Keratinocyte (primary cell): ENCODE measurements at places on chromosomes 6 and 20.
A peak's percentile ranks its signal among the peaks of the same experiment; 100 is the strongest.

GRCh38 chr6:95693108-95693507 is 115.8 kb downstream of the MANEA start:
- H3K4me1 ChIP-seq: no peaks in the 10 kb centered on the region
- no peaks in the 10 kb centered on the region for H3K36me3 ChIP-seq
- H3K27ac ChIP-seq: no peak overlapping the region
- H3K4me3 ChIP-seq: no peak overlapping the region
- no peaks in the 10 kb centered on the region for H3K27me3 ChIP-seq
- no peak for DNase-seq

GRCh38 chr6:142879076-142879475 is 65.9 kb downstream of the HIVEP2 start:
- no peak for DNase-seq
- H3K27me3 ChIP-seq: no peaks in the 10 kb centered on the region
- H3K36me3 ChIP-seq: peaks cover 1% of the 10 kb centered on the region
- no peak overlapping the region for H3K4me3 ChIP-seq
- peaks cover 7% of the 10 kb centered on the region for H3K4me1 ChIP-seq

DNA sequence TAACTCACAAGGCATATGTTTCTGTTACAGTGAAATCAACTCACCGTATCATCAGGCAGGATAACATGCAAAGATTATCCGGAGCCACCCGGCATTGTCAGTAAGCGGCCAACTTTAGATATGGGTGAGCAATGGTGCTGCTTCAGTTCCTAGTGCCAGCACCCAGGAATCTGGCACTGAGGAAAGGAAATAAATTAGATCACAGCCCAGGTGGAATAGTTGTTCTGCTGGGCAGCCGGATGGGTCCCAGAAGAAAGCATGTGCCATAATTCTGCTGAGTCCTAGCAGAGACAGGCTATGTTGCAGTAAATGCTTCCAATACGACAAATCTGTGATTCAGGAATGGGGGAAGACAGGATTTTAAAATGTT is 183.6 kb upstream of the SPTLC3 start:
- H3K27me3 ChIP-seq: no peaks in the 10 kb centered on the region
- H3K4me1 ChIP-seq: no peaks in the 10 kb centered on the region
- no peak for DNase-seq
- H3K36me3 ChIP-seq: no peaks in the 10 kb centered on the region
- H3K27ac ChIP-seq: no peak overlapping the region

GRCh38 chr6:149508485-149508884 is 23.7 kb upstream of the ZC3H12D start:
- DNase-seq: no peak
- no peak overlapping the region for H3K4me3 ChIP-seq
- no peak overlapping the region for H3K27ac ChIP-seq
- H3K36me3 ChIP-seq: no peaks in the 10 kb centered on the region
- no peaks in the 10 kb centered on the region for H3K27me3 ChIP-seq

GRCh38 chr20:45487231-45487635 is 17.7 kb downstream of the WFDC2 start:
- no peak overlapping the region for H3K4me3 ChIP-seq
- no peak overlapping the region for H3K27ac ChIP-seq
- H3K36me3 ChIP-seq: no peaks in the 10 kb centered on the region
- H3K4me1 ChIP-seq: peaks cover 14% of the 10 kb centered on the region

- H3K4me3 ChIP-seq: no peak overlapping the region
- no peak for DNase-seq
- H3K27me3 ChIP-seq: peaks cover 10% of the 10 kb centered on the region
- no peak overlapping the region for H3K27ac ChIP-seq
These were observed 439.5 kb upstream of the CDH4 start for GRCh38 chr20:60812561-60812960.

GRCh38 chr6:36666826-36667591 is 11.5 kb upstream of the CDKN1A start:
- peaks cover 26% of the 10 kb centered on the region for H3K4me1 ChIP-seq
- H3K4me3 ChIP-seq: no peak overlapping the region
- no peaks in the 10 kb centered on the region for H3K36me3 ChIP-seq
- H3K27ac ChIP-seq: peak overlapping the region; percentile 64

GRCh38 chr6:99019381-99019780 is 71.6 kb upstream of the FBXL4 start:
- H3K27ac ChIP-seq: no peak overlapping the region
- no peak overlapping the region for H3K4me3 ChIP-seq
- no peaks in the 10 kb centered on the region for H3K36me3 ChIP-seq
- H3K27me3 ChIP-seq: no peaks in the 10 kb centered on the region
- DNase-seq: no peak

- no peak for DNase-seq
- H3K27ac ChIP-seq: no peak overlapping the region
These were observed 18.9 kb upstream of the CLVS2 start for GRCh38 chr6:122977180-122977579.

GRCh38 chr20:56350842-56351241 is 7.9 kb upstream of the FAM210B start:
- no peaks in the 10 kb centered on the region for H3K36me3 ChIP-seq
- no peaks in the 10 kb centered on the region for H3K27me3 ChIP-seq
- no peak for DNase-seq

- no peak overlapping the region for H3K4me3 ChIP-seq
- H3K4me1 ChIP-seq: peaks cover 5% of the 10 kb centered on the region
- no peaks in the 10 kb centered on the region for H3K36me3 ChIP-seq
- H3K27me3 ChIP-seq: no peaks in the 10 kb centered on the region
- no peak overlapping the region for H3K27ac ChIP-seq
These were observed 836.0 kb downstream of the MAFB start for GRCh38 chr20:39853050-39853449.

- no peak for DNase-seq
- H3K4me3 ChIP-seq: no peak overlapping the region
- no peak overlapping the region for H3K27ac ChIP-seq
- H3K4me1 ChIP-seq: peaks cover 2% of the 10 kb centered on the region
- H3K27me3 ChIP-seq: no peaks in the 10 kb centered on the region
These were observed 32.8 kb downstream of the CYP21A2 start for GRCh38 chr6:32070814-32071543.

- no peak for DNase-seq
- no peaks in the 10 kb centered on the region for H3K4me1 ChIP-seq
- H3K4me3 ChIP-seq: no peak overlapping the region
- no peaks in the 10 kb centered on the region for H3K36me3 ChIP-seq
These were observed 12.4 kb upstream of the PTPRT start for GRCh38 chr20:43202100-43202499.

GRCh38 chr20:9206486-9206885 is 137.6 kb downstream of the PLCB4 start:
- no peaks in the 10 kb centered on the region for H3K4me1 ChIP-seq
- H3K4me3 ChIP-seq: no peak overlapping the region
- no peaks in the 10 kb centered on the region for H3K36me3 ChIP-seq
- DNase-seq: no peak

DNA sequence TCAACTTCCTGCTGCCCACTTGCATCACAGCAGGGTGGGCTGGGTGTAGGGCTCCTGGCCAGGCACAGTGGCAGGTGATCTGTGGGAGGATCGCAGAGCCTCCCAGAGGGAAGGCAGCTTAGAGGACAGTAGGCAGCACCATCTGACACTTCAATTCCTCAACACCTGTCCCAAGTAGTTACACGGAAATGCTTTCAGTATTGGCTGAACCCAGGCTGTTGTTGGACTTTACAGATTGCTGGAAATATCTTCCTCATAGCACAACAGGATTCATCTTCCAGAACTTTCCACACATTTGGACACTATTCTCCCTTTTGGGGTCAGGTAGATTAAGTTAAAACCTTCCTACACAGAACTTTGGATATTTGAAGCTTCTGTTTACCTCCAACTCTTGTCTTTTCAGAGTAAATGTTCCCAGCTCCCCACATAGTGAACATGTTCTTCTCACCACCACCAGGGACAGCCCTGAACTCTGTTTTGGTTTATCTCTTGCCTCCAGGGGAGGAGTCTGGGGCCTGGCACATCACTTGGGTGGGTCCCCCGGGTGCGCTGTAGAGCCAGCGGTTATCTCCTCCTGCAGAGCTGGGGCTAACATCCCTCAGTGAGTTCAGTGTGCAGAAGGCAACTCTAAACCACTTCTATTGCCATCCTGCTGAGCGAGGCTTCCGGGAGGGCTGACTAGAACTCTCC is 3.5 kb upstream of the SLC22A2 start:
- no peaks in the 10 kb centered on the region for H3K27me3 ChIP-seq
- DNase-seq: no peak
- H3K36me3 ChIP-seq: no peaks in the 10 kb centered on the region
- no peak overlapping the region for H3K27ac ChIP-seq

DNA sequence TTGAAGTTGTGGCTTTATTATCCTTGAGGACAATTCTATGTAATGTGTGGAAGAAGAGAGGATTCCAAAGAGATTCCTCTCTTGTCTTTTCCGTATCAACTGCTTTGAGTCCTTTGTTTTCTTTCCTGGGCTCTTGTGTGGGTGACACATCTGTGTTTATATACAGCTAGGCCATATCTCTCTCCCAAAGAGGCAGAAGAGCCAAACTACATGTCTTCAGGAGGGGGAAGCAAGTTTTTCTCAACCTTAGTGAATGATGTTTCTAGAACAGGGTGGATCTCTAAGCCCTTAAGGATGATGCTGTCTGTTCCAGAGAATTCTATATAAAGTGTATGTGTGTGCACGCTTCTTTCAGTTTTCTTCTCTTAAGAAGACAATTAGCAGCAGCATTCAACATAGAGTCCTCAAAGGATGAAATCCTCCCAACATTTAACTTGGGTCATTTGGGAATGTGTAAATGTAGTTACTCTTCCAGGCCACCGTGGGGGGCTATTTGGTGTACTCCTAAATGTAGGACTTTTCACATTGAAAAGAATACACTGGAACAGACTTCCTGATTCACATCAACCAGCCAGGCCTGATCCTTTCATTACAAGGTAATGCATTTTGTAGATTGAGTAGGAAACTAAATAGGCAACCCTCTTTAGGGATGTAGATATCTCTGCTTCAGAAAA is 92.8 kb upstream of the EEF1E1 start:
- DNase-seq: no peak
- no peak overlapping the region for H3K27ac ChIP-seq
- no peaks in the 10 kb centered on the region for H3K4me1 ChIP-seq

DNA sequence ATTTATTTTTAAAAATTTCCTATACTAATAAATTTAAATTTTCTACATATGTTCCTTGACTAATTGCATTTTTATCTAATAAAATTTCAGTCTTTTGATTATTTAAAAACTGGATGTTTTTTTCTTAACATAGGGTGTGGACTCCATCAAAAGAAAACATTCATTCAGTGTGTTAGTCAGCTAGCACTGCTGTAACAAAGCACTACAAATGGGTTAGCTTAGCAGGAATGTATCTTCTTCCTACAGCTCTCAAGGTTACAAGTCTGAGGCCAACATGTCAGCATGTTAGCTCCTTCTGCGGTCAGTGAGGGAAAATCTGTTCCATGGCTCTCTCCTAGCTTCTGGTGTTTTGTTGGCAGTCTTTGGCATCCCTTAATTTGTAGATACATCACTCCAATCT is 32.5 kb downstream of the FRK start:
- H3K27ac ChIP-seq: no peak overlapping the region
- no peaks in the 10 kb centered on the region for H3K36me3 ChIP-seq
- DNase-seq: no peak

- DNase-seq: peak; percentile 67
- H3K36me3 ChIP-seq: no peaks in the 10 kb centered on the region
- peaks cover 30% of the 10 kb centered on the region for H3K4me1 ChIP-seq
These were observed 64.1 kb downstream of the FAM50B start for GRCh38 chr6:3913077-3913957.
